GM23338 (cell line): ENCODE measurements at places on chromosomes 4 and X. TPM values are rescaled to one million over a fixed set of nuclear protein-coding genes. Genes with fewer than 3 reads are reported as not detected.

SUPT20HL1 gene
- not detected in 2 replicates for total RNA-seq

MAGEA10 gene
- not detected in 2 replicates for total RNA-seq

HEPH gene
- total RNA-seq: 52.5 and 64.7 TPM in 2 replicates

TMEM255A gene
- 0.16 and 0.28 TPM in 2 replicates for total RNA-seq

CD38 gene
- 0.04 and 0.17 TPM in 2 replicates for total RNA-seq

ADGRG2 gene
- 10.8 and 12.2 TPM in 2 replicates for total RNA-seq

DNA sequence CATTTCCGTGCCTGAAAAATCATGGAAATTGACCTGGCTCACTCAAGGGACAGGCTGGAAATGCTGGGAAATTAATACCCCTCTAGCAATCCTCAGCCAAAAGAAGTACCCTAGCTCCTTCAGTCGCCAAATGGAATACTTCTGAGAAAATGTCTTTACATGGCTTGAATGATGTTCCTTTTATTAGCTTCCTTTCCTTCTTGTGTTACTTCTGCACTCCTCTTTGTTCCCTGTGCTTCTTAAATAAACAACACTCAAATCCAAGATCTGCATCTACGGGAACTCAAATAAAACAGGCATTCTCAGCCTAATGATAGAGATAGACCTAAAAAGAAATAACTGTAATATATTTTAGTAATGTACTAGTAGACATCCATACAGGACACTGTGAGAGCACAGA lies 36.1 kb downstream of the SPARCL1 start:
- no peak for DNase-seq
- no peak overlapping the region for H3K27ac ChIP-seq
- H3K27me3 ChIP-seq: no peaks in the 10 kb centered on the region
- no peak overlapping the region for H3K4me3 ChIP-seq
- 0 out of 2 replicates have a peak, but pooled peaks cover 2% of the 10 kb centered on the region for H3K36me3 ChIP-seq

DNA sequence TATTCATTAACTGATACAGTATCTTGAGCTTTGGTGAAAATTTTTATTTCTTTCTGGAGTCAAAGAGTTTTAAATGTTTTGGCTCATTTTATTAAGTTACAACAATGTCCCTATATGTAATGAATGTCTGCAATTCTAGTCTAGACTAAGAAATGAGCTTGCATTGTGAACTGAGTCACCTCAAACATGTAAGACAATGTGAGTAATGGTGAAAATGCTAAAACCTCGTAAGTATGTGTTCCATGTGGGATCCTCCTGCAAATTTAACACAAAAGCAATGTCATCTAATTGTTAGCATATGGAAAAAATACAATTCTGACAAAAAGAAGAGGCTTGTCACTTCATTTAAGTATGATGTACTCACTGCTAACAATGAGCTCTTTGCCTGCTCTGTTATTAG lies 480.5 kb upstream of the FSTL5 start:
- no peaks in the 10 kb centered on the region for H3K27me3 ChIP-seq
- H3K4me1 ChIP-seq: no peaks in the 10 kb centered on the region
- no peak for DNase-seq
- H3K36me3 ChIP-seq: no peaks in the 10 kb centered on the region
- H3K4me3 ChIP-seq: no peak overlapping the region
- no peak overlapping the region for H3K27ac ChIP-seq

- H3K4me3 ChIP-seq: no peak overlapping the region
- no peak for DNase-seq
- H3K36me3 ChIP-seq: no peaks in the 10 kb centered on the region
- no peaks in the 10 kb centered on the region for H3K27me3 ChIP-seq
- H3K27ac ChIP-seq: no peak overlapping the region
Observed at GRCh38 chrX:121455890-121456289, 408.5 kb downstream of the GLUD2 start.

DNA sequence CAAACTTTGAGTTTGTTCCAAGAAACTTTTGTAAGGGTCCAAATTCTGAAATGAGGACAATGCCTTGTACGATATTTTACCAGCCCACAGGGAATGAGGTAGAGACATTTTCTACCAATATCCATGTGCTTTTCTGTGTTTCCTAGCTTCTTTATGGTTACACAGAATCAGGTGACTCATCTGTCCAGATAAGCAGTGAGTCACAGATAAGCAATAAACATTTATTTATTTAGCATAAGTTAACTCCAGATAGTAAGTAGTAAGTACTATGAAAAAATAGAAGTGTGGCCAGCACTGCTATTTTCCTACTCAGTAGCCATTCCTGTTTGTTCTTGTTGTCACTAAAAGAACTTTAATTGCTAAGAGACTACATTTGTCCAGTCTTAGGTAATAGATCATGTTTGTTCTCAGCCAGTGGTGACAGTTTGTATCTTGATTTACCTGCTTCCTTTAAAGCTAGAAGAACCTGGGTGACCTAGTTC lies 7.4 kb downstream of the AFF1 start:
- no peak for DNase-seq
- no peak overlapping the region for H3K4me3 ChIP-seq
- no peaks in the 10 kb centered on the region for H3K36me3 ChIP-seq
- peaks cover 60% of the 10 kb centered on the region for H3K4me1 ChIP-seq
- H3K27me3 ChIP-seq: no peaks in the 10 kb centered on the region
- no peak overlapping the region for H3K27ac ChIP-seq

DNA sequence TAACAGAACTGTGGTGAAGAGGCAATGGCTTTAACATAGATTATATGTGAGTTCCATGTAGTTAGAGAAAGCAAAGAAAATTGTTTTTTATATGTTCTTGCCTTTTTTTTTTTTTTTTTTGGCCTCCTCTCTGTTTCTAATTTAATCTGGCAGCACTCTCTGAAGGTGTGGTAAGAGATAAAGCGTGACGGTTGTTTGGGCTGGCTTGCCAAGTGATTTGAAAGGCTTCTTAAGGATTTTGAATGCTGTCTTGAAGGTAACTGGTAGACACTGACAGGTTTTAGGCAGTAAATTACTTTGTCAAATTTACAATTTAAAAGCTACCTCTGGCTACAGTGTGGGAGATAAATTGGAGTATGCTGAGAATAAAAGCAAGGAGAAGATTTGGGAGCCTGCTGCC lies 269.3 kb upstream of the HS3ST1 start:
- H3K27ac ChIP-seq: no peak overlapping the region
- no peak for DNase-seq

GRCh38 chr4:81214881-81215868 lies at the start of gene PRKG2:
PRKG2 (minus strand) TSS chr4:81215222; CDS start chr4:81205047, 10,175 bp downstream.
- DNase-seq: peak; percentile 61
- H3K36me3 ChIP-seq: no peaks in the 10 kb centered on the region
- peaks cover 56% of the 10 kb centered on the region for H3K27me3 ChIP-seq
- no peaks in the 10 kb centered on the region for H3K4me1 ChIP-seq
- no peak within 1 kb of the TSS for H3K27ac ChIP-seq

DNA sequence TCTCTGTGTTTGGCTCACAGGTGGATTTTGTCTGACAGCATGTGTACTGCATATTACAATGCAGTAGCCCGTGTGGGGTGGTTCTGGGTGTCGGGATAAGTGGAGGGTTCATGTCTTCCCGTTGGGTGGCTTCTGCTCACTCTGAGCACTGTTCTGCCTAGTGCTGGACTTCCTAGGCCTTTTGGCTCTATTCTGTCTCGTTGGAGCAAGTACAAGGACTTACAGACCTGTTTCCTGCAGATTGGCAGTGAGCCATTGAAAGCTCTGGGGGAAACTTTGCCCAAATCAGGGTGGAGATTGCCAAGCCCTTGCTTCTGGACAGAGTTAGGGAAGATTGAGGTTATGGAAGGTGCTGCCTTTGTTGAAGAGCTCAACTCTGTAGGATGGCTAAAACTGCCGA lies 91.1 kb upstream of the SLC4A4 start:
- H3K4me3 ChIP-seq: no peak overlapping the region
- H3K27ac ChIP-seq: no peak overlapping the region
- DNase-seq: no peak
- no peaks in the 10 kb centered on the region for H3K27me3 ChIP-seq
- H3K4me1 ChIP-seq: no peaks in the 10 kb centered on the region
- no peaks in the 10 kb centered on the region for H3K36me3 ChIP-seq

DNA sequence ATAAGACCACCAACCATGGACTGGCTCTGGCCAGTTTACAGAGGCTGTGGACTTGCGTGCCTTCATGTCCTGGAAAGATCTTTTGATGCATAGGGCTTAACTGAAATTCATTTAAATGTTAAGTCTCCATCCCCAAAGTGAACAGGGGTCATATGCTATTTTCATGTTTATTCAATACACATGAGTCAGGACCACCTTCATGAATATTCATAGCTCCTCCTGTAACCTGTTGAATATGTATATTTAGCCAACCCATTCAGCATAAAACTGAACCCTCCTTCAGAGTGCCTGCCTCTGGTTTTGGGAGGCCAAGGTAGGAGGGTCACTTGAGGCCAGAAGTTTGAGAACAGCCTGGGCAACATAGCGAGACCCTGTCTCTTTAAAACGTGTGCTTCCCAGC lies 7.1 kb downstream of the CTPS2 start:
- H3K4me1 ChIP-seq: no peaks in the 10 kb centered on the region
- H3K27me3 ChIP-seq: no peaks in the 10 kb centered on the region
- no peaks in the 10 kb centered on the region for H3K36me3 ChIP-seq
- H3K27ac ChIP-seq: no peak overlapping the region
- DNase-seq: no peak

- DNase-seq: no peak
- H3K4me1 ChIP-seq: no peaks in the 10 kb centered on the region
- no peak overlapping the region for H3K4me3 ChIP-seq
- no peaks in the 10 kb centered on the region for H3K36me3 ChIP-seq
- H3K27ac ChIP-seq: no peak overlapping the region
Observed at GRCh38 chr4:145553375-145553774, 65.8 kb upstream of the MMAA start.

DNA sequence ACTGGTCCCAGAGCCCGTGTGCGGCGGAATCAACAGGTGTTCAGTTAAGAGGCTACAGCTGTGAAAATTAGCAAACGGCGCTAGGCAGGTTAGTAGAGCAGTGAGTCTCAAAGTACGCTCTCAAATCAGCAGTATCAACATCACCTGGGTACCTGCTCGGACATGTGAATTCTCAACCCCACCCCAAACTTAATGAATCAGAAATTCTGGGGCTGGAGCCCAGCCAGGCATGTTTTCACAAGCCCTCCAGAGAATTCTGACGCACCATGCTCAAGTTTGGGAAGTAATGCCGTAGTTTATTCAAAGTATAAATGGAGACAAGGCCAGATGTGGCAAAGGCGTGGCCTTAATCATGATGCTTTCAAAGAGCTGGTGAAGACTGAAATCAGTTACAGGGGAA lies 58.2 kb upstream of the PTCHD1 start:
- no peak overlapping the region for H3K27ac ChIP-seq
- no peaks in the 10 kb centered on the region for H3K27me3 ChIP-seq
- H3K4me1 ChIP-seq: no peaks in the 10 kb centered on the region; the same call in 1 of the 2 replicates
- H3K36me3 ChIP-seq: no peaks in the 10 kb centered on the region
- DNase-seq: no peak

GRCh38 chr4:93835929-93836328 lies 7.4 kb downstream of the ATOH1 start:
- H3K4me1 ChIP-seq: peaks cover 46% of the 10 kb centered on the region
- H3K27ac ChIP-seq: no peak overlapping the region
- no peak overlapping the region; the same call in 1 of the 2 replicates for H3K4me3 ChIP-seq
- H3K36me3 ChIP-seq: no peaks in the 10 kb centered on the region
- H3K27me3 ChIP-seq: peaks cover 72% of the 10 kb centered on the region

- no peaks in the 10 kb centered on the region for H3K4me1 ChIP-seq
- H3K27ac ChIP-seq: no peak overlapping the region
- H3K27me3 ChIP-seq: no peaks in the 10 kb centered on the region
- H3K36me3 ChIP-seq: no peaks in the 10 kb centered on the region
- no peak for DNase-seq
Observed at GRCh38 chr4:107978716-107979451, 10.8 kb upstream of the HADH start.

GRCh38 chr4:69876071-69876470 lies 16.1 kb upstream of the SULT1E1 start:
- no peak overlapping the region for H3K27ac ChIP-seq
- H3K27me3 ChIP-seq: no peaks in the 10 kb centered on the region
- H3K4me1 ChIP-seq: no peaks in the 10 kb centered on the region
- no peak overlapping the region for H3K4me3 ChIP-seq
- no peak for DNase-seq

- H3K4me3 ChIP-seq: no peak overlapping the region
- no peaks in the 10 kb centered on the region for H3K36me3 ChIP-seq
- H3K27ac ChIP-seq: no peak overlapping the region
- H3K27me3 ChIP-seq: no peaks in the 10 kb centered on the region
- DNase-seq: no peak
- H3K4me1 ChIP-seq: no peaks in the 10 kb centered on the region
Observed at GRCh38 chrX:554271-554670, 76.3 kb upstream of the SHOX start.
